Activated naive CD8-positive, alpha-beta T cell treated with anti-CD3 and anti-CD28 coated beads, Interleukin-2, amount 50 U/mL, for 16 hours (primary cell): ENCODE measurements at places on chromosomes 13 and 19.

- no peak for DNase-seq
These were observed 14.1 kb downstream of the ZNF444 start for GRCh38 chr19:56155124-56155687.

DNA sequence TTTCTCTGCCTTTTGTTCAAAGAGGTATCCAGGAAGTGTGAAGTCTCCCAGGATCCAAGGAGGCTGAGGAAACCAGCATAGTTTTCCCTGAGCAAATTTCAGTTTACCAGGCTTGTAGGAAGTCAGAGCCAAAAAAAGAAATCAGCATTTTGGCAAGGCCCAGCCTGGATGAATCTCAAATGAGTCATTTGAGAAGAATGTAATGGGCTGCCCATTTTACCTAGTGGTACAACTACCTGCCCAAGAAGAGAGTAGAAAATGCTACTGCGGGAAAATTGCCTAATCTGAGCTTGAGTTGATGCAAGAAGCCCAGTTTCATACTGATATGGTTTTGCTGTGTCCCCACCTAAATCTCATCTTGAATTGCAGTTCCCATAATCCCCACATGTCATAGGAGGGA, 284.1 kb upstream of the ZNF507 start:
- no peak for DNase-seq

DNA sequence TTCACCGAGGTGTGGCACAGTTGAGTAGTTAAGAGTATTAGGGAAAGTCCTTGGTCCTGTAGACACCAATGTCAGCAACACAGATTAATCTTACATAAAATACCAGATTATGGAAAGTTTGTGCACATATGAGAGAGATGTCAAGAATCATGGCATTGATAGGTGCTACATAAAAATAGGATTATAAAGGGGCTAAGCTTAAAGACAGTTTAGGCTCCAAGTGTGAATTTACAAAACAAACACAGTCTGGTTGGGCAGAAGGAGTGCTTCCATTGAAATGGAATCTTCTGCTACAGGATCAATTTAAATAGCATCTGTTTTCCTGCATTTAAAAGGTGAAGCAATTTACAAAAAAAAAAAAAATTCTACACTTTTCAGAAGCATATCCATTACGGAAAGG, 292.9 kb downstream of the DNAJC15 start:
- no peak for DNase-seq

- DNase-seq, result no peak
These were observed 13.1 kb downstream of the C19orf47 start for GRCh38 chr19:40335101-40335500.

DNA sequence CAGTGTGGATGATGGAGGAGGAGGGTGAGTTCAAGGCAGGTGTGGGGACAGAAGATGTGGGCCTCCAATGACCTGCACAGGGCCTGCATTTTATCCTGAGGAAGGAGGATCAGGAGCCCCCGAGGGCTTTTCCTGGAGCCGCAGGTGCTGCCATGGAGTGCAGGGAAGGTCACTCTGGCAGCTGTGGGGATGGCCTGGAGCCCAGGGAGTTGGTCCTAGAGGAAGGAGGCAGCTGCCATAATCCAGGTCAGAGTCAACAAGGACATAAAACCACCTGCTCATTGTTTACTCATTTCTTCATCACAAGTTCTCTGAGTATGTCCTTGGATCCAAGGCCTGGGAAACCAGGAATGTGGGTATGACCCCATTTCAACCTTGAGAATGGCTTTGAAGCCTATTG, 87.2 kb downstream of the SCGB2B2 start:
- no peak for DNase-seq

DNA sequence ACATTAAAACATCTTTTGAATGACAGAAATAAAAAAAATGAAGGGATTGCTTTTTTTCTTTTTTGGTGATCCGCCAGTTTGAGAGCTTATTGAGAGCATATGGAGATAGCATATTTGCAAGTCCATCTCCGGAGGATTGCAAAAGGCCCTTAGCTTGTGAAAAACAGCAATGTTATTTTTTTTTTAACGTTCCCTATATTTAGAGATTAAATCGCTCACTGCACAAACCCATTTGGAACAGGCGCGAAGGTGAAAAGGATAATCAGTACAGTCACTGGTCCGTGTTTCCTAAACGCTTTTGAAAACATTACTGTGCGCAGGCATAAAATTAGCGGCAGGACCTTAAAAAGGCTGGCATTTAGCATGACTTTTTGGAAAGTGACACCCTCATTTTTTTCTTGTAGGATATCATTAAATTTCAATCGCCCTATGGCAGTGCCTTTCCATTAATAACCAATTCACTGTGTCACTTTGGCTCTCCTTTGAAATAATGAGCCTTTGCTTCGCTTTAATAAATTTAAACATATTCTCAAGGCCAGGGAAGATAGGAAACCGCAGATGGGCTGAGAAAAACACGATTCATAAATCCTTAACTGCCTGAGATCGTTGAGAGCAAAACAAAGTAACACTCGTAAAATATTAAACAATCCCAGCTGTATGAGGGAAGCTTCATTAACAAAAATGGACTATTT, 342.2 kb downstream of the DACH1 start:
- DNase-seq, result no peak

DNA sequence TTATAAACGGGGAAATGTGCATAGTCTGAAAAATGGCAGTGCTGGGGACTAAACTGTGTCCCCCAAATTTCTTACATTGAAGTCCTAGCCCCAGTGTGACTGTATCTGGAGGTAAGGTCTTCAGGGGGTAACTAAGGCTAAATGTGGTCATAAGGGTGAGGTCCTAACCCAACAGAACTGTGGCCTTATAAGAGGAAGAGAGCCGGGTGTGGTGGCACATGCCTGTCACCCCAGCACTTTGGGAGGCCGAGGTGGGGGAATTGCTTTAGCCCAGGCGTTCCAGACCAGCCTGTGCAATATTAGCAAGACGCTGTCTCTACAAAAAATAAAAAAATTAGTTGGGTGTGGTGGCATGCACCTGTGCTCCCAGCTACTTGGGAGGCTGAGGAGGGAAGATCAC, 17.8 kb downstream of the PROZ start:
- DNase-seq, result no peak

- DNase-seq, result no peak
These were observed 56.8 kb downstream of the POLR1D start for GRCh38 chr13:27678306-27679040.
